ENCODE measurements at places on chromosomes 16 and 17.

DNA sequence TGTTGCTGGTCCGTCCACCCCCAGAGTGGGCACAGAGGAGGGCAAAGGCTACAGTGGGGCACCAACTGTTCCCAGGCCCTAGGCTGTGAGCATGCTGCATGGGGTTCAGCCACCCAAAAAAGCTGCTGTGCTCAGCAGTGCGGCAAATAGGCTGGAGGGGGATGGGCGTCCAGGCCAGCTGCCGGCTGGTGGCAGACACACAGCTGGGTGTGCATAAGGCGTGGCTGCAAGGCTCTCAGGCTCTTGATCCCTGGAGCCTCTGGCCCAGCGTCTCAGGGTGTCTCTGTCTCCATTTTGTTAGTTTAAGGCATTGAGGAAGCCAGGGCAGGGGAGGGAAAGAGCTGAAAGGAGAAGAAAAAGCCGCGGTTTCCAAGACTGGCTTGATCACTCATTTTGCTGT lies 8.8 kb downstream of the RPL19 start:
- no peak for DNase-seq

- DNase-seq, result peak; percentile 73
These were observed 12.5 kb upstream of the SPHK1 start for GRCh38 chr17:76371656-76372628.

DNA sequence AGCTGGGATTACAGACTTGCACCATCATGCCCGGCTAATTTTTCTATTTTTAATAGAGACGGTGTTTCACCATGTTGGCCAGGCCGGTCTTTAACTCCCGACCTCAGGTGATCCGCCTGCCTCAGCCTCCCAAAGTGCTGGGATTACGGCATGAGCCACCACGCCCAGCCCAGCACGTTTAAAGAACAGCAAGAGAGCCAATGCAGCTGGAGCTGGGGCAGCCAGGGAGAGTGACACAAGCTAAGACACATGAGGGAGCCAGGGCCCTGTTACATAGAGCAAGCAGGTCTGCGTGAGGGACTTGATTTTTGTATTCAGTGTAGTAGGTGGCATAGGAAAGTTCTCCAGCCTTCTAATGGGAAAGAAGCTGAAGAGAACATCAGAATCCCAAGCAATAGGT lies 21.7 kb upstream of the GOSR2 start:
- DNase-seq, result no peak

GRCh38 chr16:19005561-19006445 lies 22.1 kb downstream of the TMC7 start:
- DNase-seq, result peak; percentile 94

DNA sequence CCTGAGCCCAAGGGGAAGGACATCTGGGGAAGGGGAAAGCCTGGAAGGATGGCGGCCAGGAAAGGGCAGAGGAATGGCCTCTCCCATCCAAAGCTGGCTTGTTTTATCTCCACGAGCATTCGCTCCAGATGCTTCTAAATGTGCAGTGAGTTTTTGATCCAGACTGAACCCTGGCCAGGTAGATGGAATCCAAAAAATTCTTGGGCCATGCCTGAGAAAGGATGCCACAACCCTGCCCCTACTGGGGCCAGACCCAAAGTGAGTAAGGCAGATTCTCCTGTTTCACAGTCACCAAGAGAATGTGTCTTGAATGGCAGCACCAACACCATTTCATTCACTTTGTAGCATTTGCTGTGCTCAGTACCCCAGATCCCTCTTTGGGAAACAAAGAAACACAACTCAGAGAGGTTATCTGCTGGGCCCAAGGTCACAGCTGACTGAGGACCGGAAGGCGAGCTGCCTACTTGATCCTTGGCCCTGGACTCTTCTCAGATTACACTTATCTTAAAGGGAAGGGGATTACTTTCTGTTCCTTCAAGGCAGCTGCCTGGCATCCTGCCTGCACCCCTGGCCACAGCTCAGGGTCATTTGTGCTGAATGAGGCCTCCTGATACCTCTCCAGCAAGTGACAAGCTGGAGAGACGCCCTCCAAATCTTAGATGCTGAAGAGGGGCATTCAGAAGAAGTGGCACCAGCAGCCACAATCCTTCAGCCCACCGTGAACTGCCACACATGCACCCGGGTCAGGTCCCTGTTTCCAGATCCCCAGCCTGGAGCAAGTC lies 3.6 kb downstream of the LRRC75A start:
- DNase-seq, result no peak

Measured in RWPE2 (cell line).